ENCODE measurements at places on chromosomes 4 and X.

GRCh38 chr4:138223231-138223910 lies 18.8 kb downstream of the SLC7A11 start:
- DNase-seq = no peak

DNA sequence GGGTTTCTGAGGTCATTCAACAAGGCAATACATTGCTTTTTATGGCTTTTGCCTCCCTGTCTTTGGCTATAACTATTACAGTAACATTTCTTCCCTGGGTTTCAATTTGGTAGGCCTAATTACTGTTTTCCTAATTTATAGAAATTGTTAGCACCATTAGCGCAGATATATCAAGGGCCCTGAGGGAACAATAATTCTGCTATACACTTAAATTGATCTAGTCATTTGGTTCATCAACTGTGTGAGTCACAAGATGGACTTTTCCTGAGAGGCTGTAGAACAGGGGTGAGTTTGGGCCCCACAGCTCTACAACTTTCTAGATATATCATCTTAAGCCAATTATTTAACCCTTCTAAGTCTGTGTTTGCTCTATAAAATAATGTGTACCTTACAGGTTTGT lies 107.9 kb downstream of the COMMD8 start:
- no peak for DNase-seq

- no peak for DNase-seq
Measured at GRCh38 chr4:99013402-99013843, 17.9 kb downstream of the METAP1 start.

GRCh38 chr4:151563194-151563593 lies 154.2 kb downstream of the FHIP1A start:
- DNase-seq = no peak

DNA sequence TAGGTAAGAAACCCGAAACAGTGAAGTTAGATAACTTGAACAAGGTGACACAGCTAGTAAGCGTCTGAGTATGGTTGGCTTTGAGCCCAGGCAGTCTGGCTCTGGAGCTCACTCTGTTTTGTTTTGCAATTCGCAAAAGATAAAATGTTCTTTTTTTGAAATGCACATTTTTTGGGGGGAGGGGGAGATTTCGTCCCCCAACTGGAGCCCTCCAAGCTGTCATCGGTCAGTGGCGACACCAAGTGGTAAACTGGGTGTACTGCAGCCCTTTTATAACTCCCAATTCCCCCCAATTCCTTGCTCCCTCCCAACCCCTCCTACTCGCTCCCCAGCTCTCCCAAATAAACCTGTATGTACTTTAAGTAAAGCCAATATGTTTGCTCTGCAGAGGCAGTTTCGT lies 2.8 kb upstream of the CLCN5 start:
- peak; percentile 2 for DNase-seq

GRCh38 chrX:129823522-129823921 lies 20.2 kb downstream of the ZDHHC9 start:
- no peak for DNase-seq

DNA sequence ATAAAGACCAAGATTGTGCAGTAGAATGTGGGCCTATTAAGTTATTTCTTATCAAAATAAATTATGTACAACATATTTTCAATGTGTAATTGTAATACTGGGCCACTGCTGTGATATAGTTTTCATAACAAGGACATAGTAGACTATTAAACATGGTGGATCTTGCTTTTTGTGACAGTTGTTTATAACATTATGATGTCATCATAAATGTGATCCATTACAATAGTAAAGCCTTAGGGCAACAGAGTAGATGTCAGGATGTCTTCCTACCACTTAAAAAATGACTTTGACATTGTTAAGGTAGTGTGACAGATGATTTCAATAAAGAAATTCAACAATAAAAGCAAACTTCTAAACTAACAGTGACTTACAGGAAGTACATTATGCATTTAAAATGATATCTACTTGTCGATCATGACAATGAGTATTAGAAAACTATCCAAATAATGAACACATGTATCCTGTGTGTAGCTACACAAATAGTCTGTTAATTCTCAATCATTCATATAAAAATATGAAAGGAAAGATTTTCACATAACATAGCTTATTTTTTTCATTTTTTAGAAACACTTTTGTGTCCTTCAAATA lies 5.3 kb upstream of the AGA start:
- no peak for DNase-seq

- DNase-seq = no peak
Measured at GRCh38 chrX:340121-340520, 21.5 kb upstream of the GTPBP6 start.

GRCh38 chrX:105653891-105654290 lies 168.4 kb upstream of the NRK start:
- DNase-seq = no peak

GRCh38 chrX:15413101-15413500 lies 28.9 kb upstream of the VEGFD start:
- no peak for DNase-seq

GRCh38 chrX:115360220-115360781 lies 70.8 kb downstream of the LUZP4 start:
- DNase-seq = no peak

All from stimulated activated CD4-positive, alpha-beta T cell treated with anti-CD3 and anti-CD28 coated beads, Interleukin-1b, Interleukin-23, amount 100 ng/mL, for 1 hour (primary cell).